Stimulated activated CD4-positive, alpha-beta T cell treated with anti-CD3 and anti-CD28 coated beads, Interleukin-12 subunit alpha, Interleukin-12 subunit beta, amount 100 ng/mL, for 48 hours (primary cell): ENCODE measurements at places on chromosomes 11 and 22.
A peak's percentile ranks its signal among the peaks of the same experiment; 100 is the strongest.

- no peak for DNase-seq
These were observed 83.7 kb downstream of the MAML2 start for GRCh38 chr11:96259134-96259830.

DNA sequence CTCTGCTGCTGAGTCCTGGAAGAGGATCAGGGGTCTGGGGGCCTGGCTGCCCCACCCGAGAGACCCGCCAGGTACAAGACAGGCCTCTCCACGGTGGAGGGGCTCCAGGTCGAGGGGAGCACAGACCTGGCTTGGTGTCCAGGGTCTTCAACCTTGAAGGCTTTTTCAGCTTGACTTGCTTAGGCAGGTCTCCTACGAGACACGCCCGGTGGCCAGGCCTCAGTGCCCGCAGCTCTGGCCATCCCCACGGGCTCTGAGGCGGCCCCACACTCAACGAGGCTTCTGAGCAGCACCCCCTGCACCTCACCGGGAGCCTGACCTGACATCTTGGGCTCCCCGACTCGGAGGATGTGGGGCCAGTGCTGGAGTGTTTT, 6.6 kb upstream of the PLXNB2 start:
- no peak for DNase-seq

DNA sequence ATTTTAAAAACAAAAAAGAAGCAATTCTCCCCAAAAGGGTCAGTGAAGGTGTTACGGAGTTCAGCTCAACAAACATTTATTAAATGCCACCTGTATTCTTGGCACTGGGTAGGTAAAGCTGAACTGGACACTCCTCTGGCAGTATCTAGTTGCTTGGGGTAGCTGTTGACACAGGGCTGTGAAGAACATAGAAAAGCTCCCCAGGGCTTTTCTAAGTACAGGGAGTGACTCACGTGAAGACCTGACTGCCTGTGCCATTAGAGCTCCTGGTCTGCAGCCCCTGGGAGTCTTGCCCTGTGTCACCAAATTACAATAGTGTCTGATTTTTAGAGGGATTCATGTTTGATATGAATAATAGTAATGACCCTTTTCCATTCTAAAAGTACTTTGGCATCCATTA, 43.6 kb downstream of the COA4 start:
- no peak for DNase-seq

DNA sequence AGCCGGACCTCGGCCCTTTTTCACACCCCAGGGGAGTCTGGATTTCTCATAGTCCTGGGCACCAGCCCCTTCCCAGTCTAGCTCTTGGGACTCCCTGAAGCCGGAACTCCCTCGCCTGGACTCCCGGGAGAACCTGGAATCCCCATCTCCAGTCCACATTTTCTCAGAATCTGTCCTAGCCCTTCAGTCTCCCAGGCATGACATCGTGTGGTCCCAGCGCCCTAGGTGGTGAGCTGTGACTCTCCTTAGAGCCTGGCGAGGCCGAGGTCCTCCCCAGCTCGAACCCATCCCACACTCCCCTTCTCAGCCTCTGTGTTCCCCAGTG, 673 bp upstream of the DUSP18 start:
- DNase-seq, result no peak

DNA sequence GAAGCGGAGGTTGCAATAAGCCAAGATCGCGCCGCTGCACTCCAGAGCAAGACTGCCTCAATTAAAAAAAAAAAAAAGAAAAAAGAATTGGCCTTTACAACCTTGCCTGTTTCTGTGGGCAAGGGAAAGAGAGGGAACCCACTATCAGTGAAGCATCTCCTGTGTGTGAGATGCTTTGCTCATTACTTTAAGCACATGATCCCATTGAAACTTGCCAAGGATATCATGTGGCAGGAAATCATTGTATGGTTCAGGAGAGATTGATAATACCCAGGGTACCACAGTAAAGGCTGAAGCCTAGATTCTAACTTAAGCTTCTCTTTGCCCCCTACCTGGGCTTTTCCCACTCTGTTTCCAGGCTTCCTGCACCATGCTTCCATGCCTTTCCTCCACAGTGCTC, 3.6 kb downstream of the LDLRAD3 start:
- DNase-seq, result no peak

DNA sequence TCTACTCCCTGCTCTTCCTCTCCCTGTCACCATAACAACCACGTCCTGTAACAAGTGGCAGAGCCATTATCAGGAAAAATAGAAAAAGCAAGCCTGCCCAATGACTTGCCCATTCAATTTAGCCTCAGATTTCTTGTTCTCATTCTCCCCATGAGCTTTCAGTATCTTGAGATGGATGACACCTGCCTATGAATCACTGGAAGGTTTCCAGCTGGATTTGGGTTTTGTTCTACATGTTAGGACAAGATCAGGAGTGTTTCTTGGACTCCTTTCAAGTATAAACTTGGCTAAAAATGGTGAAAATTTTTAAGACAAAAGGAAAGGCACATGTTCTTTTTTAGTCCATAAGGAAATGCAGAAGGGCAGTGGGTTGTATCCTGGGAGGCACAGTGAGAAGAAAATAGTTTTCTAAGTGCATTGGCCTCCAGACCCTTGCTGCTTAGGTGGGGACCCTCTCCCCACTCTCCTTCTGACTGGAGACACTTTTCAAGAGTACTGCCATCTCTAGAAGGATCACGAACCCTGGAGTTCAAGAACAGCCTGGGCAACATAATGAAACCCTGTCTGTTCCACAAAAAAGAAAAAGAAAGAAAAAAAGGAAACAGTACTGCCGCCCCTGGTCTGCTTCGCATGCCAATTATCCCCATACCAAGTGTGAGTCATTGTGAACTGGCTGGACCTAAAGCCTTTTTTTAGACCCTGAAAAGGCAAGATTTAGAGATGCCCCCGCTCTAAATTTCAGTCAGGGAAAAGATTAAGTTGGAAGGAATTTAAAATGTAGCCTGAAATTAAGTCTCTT, 51.0 kb downstream of the MTNR1B start:
- no peak for DNase-seq

DNA sequence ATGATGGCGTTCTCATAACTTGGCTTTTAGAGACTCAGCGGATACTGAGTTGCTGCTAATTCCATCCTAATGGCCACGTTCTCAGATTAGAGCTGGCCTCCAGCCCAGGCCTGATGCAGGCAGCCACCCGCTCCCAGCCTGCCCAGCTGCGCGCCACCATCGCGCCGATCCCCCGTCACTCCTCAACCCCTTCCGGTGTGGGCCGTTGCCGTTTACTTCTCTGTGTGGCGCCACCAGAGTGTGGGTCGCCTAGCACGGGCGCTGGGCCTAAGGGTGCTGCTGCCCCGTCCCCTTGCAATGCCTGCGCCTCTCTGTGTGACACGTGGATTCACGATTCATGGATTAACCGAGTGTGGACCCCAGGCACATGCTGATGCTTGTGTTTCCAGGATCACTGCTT, 1116.0 kb downstream of the BRD1 start:
- no peak for DNase-seq

DNA sequence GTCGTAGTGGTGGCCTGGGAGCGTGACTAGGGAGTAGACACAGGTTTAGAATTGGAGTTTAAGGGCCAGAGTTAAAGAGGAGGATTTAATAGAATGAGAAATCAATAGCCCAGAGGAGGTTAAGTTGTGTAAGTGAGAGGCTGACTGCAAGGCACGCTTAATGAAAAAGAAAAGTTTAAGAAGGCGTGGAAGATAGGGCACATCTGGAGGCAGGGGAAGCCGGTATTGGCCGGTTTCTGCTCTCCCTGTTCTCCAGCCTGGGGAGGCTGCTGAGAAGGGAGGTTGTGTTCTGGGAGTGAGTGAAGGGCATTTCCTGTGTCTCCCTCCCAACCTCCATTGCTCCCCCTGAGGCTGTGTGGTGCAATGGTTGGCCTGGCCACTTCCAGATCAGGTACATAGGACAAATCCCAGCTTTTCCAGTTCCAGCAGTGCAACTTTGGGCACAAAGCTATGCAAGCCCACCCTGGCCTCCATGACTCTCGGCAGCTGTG, 6.3 kb downstream of the GRIK4 start:
- no peak for DNase-seq

- DNase-seq, result no peak
These were observed 462 bp downstream of the UBE2L6 start for GRCh38 chr11:57566905-57567514.

- DNase-seq, result no peak
These were observed 47.8 kb downstream of the SPATA19 start for GRCh38 chr11:133797554-133797953.

GRCh38 chr11:32581556-32581955, 2.1 kb upstream of the EIF3M start:
- DNase-seq, result no peak

DNA sequence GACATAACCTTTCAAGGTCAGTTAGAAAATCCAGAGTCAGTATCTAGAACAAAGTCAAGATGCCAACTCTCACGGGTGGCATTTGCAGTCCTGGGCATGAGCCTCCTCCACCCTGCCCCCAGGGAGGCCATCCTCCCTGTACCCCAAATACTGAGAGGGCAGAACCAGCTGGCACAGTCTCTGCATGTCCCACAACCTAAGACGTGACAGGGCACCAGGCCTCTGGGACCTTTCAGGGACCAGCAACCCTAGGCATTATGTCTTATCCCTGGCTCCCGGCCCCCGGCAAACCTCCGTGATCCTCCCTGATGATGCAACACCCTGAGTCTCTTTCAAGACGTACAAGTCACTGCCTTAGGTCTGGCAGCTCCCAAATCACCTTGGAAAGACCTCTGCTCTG, 2.0 kb downstream of the MB start:
- no peak for DNase-seq

DNA sequence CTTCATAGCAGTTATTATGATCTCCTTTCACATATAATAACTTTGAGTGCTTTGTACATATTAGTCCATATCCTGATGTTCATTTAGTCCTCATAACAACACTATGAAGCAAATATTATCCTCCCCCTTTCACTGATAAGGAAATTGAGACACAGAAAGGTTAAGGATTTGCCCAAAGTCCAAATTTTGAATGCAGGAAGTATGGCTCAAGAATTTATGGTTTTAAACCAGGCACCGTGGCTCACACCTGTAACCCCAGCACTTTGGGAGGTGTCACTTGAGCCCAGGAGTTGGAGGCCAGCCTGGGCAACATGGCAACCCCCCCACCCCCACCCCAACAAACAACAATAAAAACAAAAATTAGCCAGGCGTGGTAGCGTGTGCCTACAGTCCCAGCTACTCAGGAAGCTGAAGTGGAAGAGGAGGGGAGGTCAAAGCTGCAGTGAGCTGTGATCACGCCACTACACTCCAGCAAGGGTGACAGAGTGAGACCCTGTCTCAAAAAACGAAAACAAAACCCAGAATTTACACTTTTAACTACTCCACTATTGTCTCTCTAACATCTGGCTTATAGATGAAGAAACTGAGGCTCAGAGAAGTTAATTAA, 8.6 kb downstream of the CCDC34 start:
- DNase-seq, result no peak

GRCh38 chr22:23113067-23113846, 28.5 kb downstream of the RSPH14 start:
- no peak for DNase-seq

- DNase-seq, result peak; percentile 23
These were observed 698 bp downstream of the PAK1 start for GRCh38 chr11:77472991-77473800.

- no peak for DNase-seq
These were observed 755.0 kb downstream of the OPCML start for GRCh38 chr11:132777067-132777975.
